Mucosa of gallbladder (tissue), 1 donor: ENCODE measurements at places on chromosomes 16 and 17. TPM values are rescaled to one million over a fixed set of nuclear protein-coding genes. Genes with fewer than 3 reads are reported as not detected.

The SPPL2C gene
- not detected for total RNA-seq

The PERCC1 gene
- total RNA-seq, result not detected

The HIGD1B gene
- total RNA-seq, result 7.2 TPM

The CCDC43 gene
- total RNA-seq, result 13.6 TPM

The TNS4 gene
- total RNA-seq, result 0.23 TPM
